ENCODE measurements at places on chromosomes 2 and 18.

DNA sequence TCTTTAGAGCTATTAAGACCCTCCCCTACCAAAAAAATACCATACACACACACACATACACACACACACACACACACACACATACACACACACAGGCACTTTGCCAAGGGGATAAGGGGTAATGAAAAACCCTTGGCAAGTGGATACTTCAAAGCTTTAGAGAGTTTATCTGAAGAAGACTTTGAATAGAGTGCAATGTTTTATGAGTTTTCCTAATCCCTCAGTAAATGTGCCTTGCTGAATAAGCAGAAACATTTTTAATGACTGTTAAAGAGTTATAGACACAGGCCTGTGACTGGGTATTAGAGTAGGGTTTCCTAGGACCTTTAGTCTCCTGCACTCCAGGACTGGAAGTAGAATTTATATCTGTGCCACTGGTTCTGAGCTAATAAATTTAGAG, 75.5 kb upstream of the CTAGE1 start:
- no peak for DNase-seq

DNA sequence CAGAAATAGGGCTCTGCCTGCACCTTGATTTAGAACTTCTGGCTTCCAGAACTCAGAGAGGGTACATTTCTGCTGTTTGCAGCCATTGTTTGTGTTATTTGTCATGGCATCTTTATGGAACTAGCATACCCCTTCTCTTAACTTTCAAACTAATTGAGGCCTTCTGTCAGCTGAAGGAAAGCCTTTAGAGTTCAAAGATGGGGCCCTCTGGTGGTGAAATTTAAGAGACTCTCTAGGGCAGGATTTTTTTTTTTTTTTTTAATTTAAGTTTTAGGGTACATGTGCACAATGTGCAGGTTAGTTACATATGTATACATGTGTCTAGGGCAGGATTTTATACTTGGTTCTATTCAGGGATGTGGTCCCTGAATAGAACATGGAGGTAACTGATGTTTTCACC, 260.6 kb upstream of the LINC00305 start:
- no peak for DNase-seq

- DNase-seq = no peak
These were observed 175.4 kb upstream of the SPRED2 start for GRCh38 chr2:65607662-65608305.

- DNase-seq = no peak
These were observed 37.0 kb downstream of the NABP1 start for GRCh38 chr2:191714925-191715324.

- no peak for DNase-seq
These were observed 74.7 kb downstream of the EXOC6B start for GRCh38 chr2:72750977-72751639.

DNA sequence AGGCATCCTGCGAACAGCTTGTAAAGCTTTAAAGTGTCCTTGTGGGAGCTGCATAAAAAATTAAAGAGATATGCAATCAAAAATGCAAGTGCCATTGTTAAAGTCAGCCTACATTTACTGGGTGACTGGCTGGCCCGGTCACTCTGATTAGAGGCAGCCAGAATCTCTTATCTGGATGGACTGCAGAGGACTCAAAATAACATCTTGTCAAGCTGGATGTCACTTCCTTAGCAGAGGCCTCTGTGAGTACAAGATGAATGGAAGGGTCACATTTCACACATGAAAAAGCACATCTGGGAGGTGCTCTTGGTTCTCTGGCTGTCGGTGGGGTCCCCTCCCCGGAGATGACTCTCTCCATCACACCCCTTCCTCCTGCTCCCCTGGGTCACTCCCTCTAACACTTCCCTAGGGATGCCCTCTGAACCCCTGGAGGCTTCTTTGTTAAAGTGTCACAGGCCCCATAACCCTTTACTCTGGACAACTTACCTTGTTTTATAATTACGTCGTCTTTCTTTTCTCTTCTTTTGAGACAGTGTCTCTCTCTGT, 122.1 kb downstream of the SH3BP4 start:
- DNase-seq = no peak

DNA sequence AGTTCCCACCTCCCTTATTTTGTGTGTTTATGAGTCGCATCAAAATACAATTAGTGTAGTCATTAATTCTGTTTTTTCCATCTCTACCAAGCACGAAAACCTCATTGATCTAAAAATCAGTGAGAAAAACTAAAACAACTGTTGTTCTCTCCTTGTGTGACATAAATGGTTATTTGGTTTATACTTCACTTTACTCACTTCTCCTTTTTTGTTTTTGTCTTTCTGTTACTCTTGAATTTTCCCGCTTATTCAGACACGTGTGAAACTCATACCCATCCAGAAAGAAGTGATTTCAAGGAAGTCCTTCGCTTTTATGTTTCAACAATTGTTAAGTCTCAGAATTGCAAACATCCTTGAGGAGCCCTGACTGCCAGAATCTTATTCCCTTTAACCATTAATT, 121.6 kb downstream of the EML6 start:
- DNase-seq = no peak

DNA sequence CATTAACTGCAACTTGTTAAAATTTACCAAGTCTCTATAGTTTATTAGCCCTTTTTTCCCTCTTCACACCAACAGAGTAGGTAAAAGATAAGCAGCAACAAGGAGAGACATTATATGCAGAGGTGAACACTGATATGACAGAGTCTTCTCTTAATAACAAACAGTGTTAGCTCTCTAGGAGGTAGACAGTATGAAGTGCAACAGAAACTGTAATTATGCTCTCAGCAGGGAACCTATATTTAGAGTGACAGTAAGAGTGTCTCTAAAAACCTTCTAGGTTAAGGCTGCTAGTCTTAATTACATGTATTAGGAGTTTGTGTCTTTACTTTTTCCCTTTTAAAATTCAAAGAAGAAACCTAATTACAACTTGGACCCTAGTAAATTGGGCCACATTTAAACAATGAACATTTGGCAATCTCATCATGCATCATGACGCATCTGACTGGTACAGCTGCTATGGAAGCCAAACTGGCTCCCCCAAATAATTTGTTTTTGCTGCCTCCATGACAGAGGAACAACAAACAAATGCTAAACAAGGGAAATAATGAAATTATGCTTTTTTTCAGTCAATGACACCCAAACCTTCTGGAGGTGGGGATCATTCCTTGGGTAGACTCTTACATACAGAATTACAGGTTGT, 69.9 kb upstream of the MMADHC start:
- no peak for DNase-seq

- no peak for DNase-seq
These were observed 532.3 kb downstream of the PID1 start for GRCh38 chr2:228738671-228739380.

GRCh38 chr2:164969909-164970690, 14.8 kb upstream of the SLC38A11 start:
- DNase-seq = no peak

GRCh38 chr18:13392899-13393298, 174.3 kb downstream of the LDLRAD4 start:
- no peak for DNase-seq

- no peak for DNase-seq
These were observed 316.4 kb downstream of the MYCN start for GRCh38 chr2:16256601-16257321.

DNA sequence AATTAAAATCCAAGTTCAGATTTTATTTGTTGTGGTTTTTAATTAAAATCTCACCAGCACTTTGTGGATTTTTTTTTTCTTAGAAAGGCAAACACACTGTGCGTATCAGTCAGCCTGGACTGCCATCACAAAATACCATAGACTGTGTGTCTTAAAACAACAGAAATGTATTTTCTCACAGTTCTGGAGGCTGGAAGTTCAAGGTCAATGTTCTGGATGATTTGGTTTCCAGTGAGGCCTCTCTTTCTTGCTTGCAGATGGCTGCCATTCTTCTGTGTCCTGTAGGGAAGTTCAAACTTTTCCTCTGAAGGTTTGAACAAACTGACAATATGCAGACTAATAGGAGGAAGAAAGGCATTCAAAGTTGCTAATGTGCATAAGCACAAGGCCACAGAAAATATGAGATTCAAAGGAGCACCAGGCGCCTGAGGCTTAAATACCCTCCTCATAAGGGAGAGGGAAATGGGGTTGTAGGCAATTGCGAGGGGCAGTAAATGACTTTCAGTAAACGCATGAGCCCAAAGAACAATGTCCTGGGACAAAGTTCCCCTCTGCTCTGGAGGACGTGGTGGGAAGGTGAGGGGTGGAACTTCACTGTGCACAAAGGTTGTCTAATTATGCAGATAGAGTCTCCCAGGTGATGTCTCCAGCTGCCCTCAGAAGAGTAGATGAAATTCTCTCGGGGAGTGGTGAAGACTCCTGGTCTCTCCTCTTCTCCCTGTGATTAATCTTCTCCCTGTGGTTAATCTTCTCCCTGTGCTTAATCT, 26.5 kb upstream of the KCNF1 start:
- no peak for DNase-seq

DNA sequence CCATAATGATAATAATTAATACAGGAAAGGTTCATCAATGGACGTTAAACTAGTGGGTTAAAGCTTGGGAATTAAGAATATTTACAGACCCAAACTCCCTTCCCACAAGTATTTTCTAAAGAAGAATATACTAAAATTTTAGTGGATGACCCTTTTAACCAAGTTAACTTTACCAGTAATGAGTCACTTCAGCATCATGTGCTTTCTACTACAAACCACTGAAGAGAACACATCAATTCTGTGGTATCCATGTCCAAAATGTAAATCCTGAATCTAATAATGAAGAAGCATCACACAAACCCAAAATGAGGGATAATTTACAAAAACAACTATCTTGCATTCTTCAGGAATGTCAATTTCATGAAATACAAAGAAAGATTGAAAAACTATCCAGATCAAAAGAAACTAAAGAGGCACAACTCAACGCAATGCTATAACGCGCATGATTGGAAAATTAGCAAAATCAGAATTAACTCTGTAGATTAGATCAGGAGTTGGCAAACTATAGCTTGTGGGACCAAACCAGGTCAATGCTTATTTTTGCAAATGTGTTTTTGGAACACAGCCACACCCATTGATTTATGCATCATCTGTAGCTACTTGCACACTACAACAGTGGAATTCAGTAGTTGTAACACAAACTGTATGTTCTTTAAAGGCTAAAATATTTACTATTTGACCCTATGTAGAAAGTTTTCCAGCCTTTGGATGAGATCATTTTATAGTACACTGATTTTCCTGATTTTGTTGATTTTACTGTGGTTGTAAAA, 27.5 kb downstream of the COPS8 start:
- no peak for DNase-seq

DNA sequence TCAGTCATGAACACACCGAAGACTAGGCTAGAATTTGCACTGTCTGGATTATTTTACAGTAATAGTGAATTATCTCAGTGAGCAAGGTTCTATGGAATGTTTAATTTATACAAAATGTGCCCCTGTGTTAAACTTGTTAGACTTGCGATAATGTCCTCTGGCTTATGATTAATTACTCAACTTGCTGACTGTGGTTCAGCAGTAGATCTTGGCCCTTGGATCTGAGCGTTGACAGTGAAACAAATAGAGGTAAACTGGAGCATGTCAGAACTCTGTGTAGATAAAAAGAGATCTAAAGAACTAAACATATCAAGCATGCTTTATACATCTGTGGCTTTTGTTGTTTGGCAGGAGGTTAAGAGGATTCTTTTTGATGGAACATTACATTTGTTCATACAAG, 407.6 kb downstream of the DSEL start:
- DNase-seq = no peak

DNA sequence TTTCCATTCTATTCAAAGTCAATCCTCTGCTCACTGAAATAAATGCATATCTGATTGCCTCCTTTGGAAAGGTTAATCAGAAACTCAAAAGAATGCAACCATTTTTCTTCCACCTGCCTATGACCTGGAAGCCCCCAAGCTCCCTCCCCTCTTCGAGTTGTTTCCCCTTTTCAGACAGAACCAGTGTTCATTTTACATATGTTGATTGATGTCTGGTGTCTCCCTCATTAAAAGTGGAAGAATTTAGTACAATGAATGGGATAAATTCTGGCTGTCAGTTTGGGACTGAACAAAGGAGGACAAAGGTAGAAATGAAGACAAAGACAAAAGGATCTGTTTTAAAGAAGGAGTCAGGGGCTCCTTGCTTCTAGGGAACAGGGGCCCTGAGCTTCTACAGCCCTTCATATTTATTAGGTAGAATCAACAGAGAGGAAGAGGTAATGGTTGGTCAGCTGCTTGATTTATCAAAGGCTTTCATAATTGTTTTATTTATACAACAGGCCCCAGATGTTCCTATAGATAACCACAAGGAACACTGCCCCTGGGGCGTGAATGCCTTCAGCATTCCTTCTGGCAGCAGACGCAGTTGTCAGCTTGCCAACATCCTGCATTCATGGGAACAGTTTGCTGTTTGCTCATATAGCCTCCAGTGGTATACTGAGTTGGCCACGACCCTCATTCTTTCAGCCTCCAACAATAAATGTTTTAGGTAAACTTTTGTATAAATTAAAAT, 949.8 kb upstream of the LRATD1 start:
- DNase-seq = no peak

DNA sequence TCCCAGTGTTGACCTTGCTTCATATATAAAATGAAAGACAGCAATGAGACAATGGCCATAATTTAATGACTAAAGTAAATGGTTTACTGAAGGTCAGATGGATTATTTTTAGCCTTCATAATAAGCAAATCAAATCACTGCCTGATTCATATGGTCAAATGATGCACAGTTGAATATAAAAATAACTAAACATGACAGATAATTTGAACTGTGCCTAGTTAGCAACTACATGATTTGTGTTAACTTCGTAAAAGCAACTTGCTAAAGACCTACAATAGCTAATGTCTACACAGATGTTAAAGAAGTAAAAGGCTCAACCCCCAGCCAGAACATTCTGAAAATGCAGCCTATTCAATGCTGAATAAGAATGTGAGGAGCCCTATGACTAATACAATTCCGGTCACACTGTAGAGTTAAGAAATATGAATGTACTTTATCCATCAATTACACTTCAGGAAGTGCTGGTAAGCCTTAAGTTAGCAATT, 590.8 kb upstream of the CDH2 start:
- no peak for DNase-seq

DNA sequence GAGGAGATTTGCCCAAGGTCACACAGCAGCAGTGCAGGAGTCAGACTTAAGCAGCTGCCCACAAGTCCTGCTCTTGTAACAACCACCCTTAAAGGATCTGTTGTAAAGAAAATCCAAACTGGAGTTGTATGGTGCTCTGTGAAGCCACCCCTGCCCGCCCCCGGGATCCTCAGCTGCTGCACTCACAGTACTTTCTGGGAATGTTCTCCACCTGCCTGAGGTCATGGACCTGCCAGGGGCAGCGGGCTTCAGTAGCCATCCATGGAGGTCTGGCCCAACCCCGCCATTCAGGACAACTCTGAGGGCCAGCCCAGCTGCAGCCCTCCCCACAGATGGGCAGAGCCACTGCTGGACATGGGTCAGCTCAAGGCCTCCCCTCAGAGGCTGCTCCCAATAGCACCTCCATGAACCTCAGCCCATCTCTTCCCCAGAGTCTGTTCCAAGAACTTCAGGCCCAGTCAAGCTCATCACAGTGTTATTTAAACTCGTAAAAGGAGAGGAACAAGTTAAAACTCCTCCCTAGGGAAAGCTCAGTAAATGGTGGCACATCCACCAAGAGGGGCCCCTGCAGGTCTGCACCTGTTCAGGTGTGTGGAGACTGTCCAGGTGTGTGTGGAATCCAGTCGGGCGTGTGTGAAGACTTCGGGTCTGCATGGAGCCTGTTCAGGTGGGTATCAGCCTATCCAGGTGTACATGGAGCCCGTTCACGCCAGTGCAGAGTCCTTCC, 39.4 kb upstream of the GPC1 start:
- no peak for DNase-seq

All from activated CD4-positive, alpha-beta T cell treated with anti-CD3 and anti-CD28 coated beads, Interleukin-2, amount 50 U/mL, for 4 hours (primary cell).